ENCODE measurements at places on chromosomes 12 and 14. TPM values are rescaled to one million over a fixed set of nuclear protein-coding genes. Genes with fewer than 3 reads are reported as not detected.

DNA sequence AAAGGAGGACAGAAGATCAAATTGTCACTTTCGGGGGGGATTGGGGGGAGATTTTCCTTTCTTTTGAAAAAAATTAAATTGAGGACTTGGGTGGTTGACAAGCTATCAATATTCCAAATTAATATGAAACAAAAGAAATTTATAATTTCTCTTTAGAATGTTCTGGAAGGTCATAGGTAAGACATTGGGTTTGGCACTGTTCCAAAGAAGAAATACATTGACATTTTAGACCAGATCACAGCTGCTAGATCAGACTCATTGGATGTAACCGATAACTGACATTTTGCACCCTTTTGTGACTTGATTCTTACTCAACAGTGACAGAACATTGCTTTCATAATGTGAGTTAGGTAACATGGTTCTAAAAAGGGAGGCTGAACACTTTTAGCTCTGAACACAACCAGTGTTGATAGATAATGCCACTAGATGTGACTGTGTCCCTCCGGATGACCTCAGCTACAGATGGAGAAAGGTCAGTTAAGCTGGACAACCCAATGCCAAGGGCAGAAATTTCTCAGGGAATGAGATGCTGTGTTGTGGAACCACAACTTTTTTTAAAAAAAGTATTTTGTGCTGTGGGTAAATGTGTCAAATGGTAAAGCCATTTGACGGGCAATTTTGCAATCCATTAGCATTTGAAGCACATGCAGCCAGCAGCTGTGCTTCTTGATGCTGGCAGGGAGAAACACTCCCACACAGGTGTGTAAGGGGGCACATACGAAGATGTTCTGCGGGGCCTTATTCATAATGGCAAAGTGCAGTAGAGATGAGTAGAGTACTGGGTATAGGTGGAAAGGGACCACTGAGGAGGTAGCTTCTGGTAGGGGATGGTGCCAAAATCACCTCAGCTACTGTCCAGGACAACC, 62.9 kb downstream of the RFX4 start:
- DNase-seq = no peak

DNA sequence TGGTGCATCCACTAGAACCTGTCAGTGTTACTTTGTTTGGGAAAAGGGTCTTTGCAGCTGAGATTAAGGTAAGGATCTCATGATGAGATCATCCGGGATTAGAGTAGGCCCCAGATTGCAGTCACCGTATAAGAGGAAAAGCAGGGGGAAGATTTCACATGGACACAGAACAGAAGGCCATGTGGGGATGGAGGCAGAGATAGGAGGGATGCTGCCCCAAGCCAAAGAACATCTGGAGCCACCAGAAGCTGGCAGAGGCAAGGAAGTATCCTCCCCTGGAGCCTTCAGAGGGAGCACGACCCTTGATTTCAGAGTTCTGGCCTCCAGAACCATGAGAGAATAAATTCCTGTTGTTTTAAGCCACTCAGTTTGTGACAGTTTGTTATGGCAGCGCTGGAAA, 39.6 kb downstream of the CMKLR1 start:
- DNase-seq = no peak

GRCh38 chr12:91978143-91978542, 167.5 kb downstream of the BTG1 start:
- no peak for DNase-seq

TMBIM6 gene
- 284 TPM for total RNA-seq

- DNase-seq = no peak
These were observed 422.9 kb upstream of the OR4E1 start for GRCh38 chr14:22096514-22096895.

GRCh38 chr12:92601680-92602079, 101.1 kb upstream of the PLEKHG7 start:
- DNase-seq = no peak

TESPA1 gene
- not detected for total RNA-seq

- DNase-seq = no peak
These were observed 105.5 kb upstream of the MAP1LC3B2 start for GRCh38 chr12:116453631-116454030.

DNA sequence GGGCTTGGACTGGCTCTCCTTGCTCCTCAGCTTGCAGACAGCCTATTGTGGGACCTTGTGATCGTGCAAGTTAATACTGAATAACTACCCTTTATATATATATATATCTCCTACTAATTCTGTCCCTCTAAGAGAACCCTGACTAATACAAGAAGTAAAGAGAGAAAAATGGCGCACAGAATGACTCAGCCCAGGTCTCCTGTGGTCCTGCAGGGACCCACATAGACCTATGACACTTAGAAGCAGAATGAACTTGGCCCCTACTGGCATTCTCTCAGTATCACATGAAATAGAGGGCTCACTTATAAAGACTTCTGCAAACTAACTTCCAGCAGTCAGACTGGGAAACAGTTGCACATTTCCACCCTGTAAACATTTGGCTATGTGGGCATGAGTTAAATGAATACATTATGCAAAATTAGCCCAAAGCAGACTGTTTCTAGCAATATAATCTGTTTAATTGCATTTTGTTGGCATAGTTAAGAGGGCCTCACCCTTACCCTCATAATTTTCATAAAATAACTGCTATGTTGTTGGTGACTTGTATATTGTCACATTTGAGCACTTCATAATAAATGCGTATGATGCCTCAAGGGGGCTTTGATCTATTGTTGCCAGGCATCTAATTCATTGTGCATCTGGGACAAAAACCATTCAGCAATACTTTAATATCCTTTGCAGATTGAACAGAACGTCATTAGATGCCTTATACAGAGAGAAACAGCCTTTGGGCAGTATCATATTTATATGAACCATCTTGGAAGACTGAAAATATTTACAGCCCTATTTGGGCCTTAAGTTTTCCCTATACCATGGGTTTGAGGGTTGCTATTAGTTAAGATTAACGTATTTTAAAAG, 349.7 kb upstream of the DIO2 start:
- no peak for DNase-seq

GRCh38 chr14:61549425-61549824, 145.9 kb upstream of the HIF1A start:
- DNase-seq = no peak

MBIP gene
- 24.5 TPM for total RNA-seq

CARMIL3 gene
- total RNA-seq = 18.8 TPM

- DNase-seq = no peak
These were observed 72.1 kb upstream of the SRSF5 start for GRCh38 chr14:69694730-69695281.

TMEM132C gene
- 4.1 TPM for total RNA-seq
